HCT116 (cell line): ENCODE measurements at places on chromosomes 16 and 17. TPM values are rescaled to one million over a fixed set of nuclear protein-coding genes. Genes with fewer than 3 reads are reported as not detected.

The CCL8 gene
- not detected for total RNA-seq

- H3K27me3 ChIP-seq = no peaks in the 10 kb centered on the region
- no peak overlapping the region for H3K27ac ChIP-seq
- no peaks in the 10 kb centered on the region for H3K4me1 ChIP-seq
Observed at GRCh38 chr16:65125322-65125721, 3.5 kb upstream of the CDH11 start.

- H3K4me1 ChIP-seq = peaks cover 5% of the 10 kb centered on the region
- DNase-seq = no peak
- H3K27me3 ChIP-seq = no peaks in the 10 kb centered on the region
- H3K36me3 ChIP-seq = no peaks in the 10 kb centered on the region
- H3K4me3 ChIP-seq = no peak overlapping the region
Observed at GRCh38 chr17:63703556-63704258, 3.8 kb upstream of the LIMD2 start.

- H3K36me3 ChIP-seq = no peaks in the 10 kb centered on the region
- peaks cover 6% of the 10 kb centered on the region; the same call in 1 of the 2 replicates for H3K27me3 ChIP-seq
- no peaks in the 10 kb centered on the region for H3K4me1 ChIP-seq
- no peak for DNase-seq
- H3K27ac ChIP-seq = no peak overlapping the region
Observed at GRCh38 chr17:35175638-35176415, 18.4 kb downstream of the SLC35G3 start.

DNA sequence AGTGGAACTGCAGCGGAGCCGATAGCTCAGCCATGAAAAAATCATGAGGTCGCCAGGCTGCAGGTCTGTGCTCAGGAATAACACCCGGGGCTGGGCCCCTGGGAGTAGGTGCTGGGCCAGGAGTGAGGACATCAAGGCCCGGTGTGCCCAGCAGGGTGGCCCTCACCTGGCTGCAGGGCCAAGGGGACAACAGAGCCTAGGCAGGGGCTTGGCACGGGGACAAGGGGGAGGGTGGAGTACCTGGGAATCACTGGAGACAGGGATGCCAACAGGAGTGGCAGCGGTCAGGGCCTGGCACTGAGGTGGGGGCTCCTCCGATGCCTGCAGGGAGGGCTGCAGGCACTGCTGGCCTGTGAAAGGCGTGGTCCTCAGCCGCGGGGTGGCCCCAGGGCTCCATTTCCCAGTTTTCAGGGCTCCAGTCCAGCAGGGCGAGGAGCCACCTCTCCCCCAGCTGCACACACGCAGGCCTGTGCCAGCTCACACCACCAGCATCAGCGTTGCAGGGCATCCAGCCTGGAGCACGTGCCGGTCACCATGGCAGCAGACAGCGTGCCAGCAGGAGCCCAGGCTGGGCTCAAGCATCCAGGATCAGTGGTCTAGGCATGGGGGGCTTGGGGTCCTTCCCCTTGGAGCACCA lies 4.7 kb upstream of the FSCN2 start:
- no peak overlapping the region for H3K4me3 ChIP-seq
- peaks cover 55% of the 10 kb centered on the region for H3K4me1 ChIP-seq
- H3K27me3 ChIP-seq = no peaks in the 10 kb centered on the region
- H3K36me3 ChIP-seq = no peaks in the 10 kb centered on the region
- no peak for DNase-seq

- no peak for DNase-seq
- no peaks in the 10 kb centered on the region for H3K4me1 ChIP-seq
- no peak overlapping the region for H3K27ac ChIP-seq
Observed at GRCh38 chr16:16183562-16183961, 39.7 kb downstream of the ABCC6 start.
